ENCODE measurements at places on chromosomes 2 and 18. TPM values are rescaled to one million over a fixed set of nuclear protein-coding genes. Genes with fewer than 3 reads are reported as not detected.

The GNAL gene
- 1.8 TPM for total RNA-seq

The TSPYL6 gene
- total RNA-seq, result not detected

The SPDYA gene
- 2.3 TPM for total RNA-seq

The CPO gene
- not detected for total RNA-seq

The LYG2 gene
- not detected for total RNA-seq

The MROH2A gene
- 0.53 TPM for total RNA-seq

The CTLA4 gene
- total RNA-seq, result 0.29 TPM

The MYO7B gene
- 21.7 TPM for total RNA-seq

The ANO7 gene
- 1.6 TPM for total RNA-seq

The PSMA8 gene
- not detected for total RNA-seq

The CYP27C1 gene
- total RNA-seq, result 7.6 TPM

The KCNIP3 gene
- 13.4 TPM for total RNA-seq

The NEURL3 gene
- 16.9 TPM for total RNA-seq

The QPCT gene
- 12.2 TPM for total RNA-seq
